ENCODE measurements at places on chromosomes 12 and 14.

GRCh38 chr12:162467-163307 lies 51.3 kb downstream of the SLC6A12 start:
- no peak for DNase-seq

DNA sequence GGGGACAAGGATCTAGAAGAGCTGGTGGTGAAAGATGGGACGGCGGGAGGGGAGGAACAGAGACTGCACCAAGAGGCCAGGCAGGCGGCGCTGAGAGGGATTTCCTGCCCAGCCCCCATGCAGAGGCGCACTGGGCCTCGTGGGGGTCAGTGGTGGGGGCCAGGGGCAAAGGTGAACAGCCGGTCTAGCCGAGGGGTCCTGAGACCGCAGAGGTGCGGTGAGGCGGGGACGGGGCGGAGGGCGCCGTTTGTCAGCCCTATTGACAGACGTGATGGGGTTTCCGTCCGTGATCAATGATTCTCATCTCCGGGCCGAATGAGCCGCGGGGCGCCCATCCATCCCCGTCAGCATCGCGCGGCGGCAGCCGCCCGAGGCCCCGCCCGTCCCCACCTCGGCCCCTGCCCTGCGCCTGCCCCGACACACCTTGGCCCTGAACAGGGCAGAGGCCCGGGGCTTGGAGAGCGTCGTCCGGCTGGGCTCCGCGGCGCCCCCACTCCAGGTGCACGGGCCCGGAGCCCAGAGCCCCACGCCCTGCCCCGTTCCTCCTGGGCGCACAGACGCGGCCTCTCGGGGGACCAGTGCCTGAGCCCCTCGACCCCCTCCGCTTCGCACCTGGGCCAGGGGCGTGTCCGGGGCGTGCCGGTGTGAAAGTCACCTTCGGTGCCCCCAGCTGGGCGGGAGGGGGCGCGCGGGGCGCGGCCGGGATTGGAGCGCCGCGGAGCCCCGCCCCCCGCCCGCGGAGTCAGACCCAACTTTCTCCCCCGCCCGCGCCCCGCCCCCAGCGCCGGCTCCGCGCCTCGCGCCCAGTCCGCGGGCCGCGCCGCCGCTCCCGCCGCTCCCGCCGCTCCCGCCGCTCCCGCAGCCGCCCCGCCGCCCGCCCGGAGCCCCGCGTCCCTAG lies at the start of gene NXPH4:
Gene NXPH4, plus strand, starts transcription at position 781 of the 898 bp plus-strand sequence. CDS start 176 bp downstream, outside the sequence.
- no peak for DNase-seq

- no peak for DNase-seq
These were observed 87.5 kb downstream of the DUSP16 start for GRCh38 chr12:12474931-12475795.

DNA sequence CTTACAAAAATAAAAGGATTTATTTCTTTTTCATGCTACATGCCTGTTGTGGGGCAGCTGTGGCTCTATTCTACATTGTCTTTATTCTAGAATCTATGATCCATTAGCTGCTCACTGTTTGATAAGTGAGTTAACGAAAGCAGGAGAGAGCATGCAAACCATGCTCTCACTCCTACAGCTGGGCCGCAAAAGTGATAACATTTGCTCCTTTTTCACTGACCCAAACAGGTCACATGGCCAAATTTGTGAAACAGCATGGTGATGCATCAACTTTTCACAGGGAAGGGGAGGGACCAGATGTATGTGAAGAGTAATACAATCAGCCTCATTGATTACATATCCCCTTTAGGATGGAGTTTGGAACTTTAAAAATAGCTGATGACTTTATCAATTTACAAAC lies 456.9 kb upstream of the SYT1 start:
- no peak for DNase-seq

- DNase-seq, result no peak
These were observed 28.2 kb upstream of the CD27 start for GRCh38 chr12:6416596-6416995.

Measured in fibroblast of gingiva (primary cell).